Stimulated activated CD8-positive, alpha-beta memory T cell treated with anti-CD3 and anti-CD28 coated beads, Interleukin-12 subunit alpha, Interleukin-12 subunit beta, amount 100 ng/mL, for 1 hour (primary cell): ENCODE measurements at places on chromosomes 16 and 17.

GRCh38 chr17:32148351-32148750, 6.0 kb downstream of the RHOT1 start:
- DNase-seq = no peak

GRCh38 chr17:71922439-71922838, 198.4 kb upstream of the SOX9 start:
- DNase-seq = no peak

- no peak for DNase-seq
Observed at GRCh38 chr17:27341041-27341471, 47.1 kb downstream of the WSB1 start.

DNA sequence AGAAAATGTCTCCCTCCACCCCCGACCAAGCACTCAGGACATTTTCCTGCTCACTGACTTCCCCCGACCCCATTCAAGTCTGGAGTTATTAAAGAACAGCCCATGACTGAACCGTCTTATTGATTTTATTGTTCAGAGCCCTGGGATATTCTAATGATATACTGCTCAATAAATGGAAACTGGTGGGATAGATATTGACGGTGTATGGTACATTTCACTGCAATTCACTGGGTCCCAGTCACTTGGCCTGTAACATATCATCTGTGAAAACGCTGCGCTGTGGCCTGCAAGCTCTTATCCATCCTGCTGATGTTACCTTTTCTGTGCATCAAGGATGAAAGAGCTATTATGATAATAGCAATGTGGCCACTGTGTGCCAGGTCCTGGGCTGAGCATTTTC, 258.2 kb downstream of the XYLT1 start:
- no peak for DNase-seq

- DNase-seq = no peak
Observed at GRCh38 chr16:79754501-79754900, 154.0 kb upstream of the MAF start.

GRCh38 chr16:31043352-31043751, 10.0 kb downstream of the STX4 start:
- no peak for DNase-seq

DNA sequence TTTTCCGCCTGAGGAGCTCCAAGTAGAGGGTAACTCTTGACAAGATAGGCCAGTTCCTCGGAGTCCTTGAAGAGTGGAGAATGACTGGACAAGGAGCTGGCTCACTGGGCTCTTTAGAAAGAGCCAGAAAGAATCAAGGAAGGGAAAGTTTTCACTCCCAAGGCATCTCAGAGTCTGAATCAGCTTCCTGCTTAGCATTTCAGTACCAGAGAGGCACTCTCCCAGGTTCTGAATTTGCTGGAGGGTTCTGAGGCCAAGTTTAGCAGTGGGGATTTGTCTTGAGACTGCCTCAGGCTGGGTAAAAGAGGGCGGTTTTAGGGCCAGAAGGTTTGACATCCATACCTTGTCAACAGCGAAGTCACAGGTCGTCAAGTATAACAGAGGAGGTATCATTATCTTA, 25.5 kb downstream of the GP2 start:
- no peak for DNase-seq

GRCh38 chr16:84790301-84790700, 29.5 kb upstream of the CRISPLD2 start:
- DNase-seq = no peak

- DNase-seq = no peak
Observed at GRCh38 chr17:54968988-54969332, 395 bp downstream of the STXBP4 start.

DNA sequence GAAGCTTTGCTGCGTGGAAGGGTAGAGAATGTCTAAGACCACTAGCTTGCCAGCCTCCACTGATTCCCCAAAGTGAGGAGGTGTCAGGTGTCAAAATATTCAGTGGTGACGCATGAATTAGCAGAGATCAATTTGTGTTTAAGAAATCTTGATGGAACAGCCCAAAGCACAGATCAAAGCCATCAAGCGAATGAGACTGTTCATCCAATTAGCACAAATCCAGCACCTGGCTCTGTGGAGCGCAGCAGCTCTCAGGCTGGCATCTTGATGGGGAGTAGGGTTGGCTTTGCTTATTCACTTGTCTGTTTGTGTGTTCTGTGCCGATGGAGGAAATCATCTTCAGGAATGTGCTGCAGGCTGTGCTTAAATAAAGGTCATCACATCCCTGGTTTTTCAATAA, 456.8 kb upstream of the CCL2 start:
- DNase-seq = no peak
